ENCODE measurements at places on chromosomes 5 and 9.

DNA sequence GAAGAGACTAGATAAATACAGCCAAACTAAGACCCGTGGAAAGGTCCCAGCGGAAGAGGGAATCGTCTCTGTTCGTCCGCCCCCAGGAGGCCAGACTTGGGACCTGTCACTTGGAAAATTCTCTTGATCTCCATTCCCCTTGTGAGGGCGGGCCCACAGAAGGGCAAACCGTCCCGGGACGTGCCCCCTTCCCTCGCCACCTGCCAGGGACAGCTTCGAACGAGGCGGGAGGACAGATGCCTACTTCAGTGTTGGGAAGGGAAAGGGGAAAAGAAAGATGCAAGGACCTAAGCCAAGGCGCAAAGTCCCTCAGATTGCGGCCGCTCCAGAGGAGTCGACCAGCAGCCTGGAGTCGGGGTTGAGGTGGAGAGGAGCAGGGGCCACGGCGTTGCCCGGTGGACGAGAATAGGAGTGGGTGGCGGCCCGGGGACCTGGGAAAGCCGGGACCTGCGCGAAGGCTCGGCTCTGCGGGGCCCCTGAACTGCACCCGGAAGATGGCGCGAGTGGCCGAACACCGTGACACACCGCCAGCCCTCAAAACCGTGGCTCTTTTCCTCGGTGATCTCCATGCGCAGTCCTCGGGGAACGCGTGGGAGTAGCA lies 4.4 kb upstream of the EBF1 start:
- no peak for DNase-seq

DNA sequence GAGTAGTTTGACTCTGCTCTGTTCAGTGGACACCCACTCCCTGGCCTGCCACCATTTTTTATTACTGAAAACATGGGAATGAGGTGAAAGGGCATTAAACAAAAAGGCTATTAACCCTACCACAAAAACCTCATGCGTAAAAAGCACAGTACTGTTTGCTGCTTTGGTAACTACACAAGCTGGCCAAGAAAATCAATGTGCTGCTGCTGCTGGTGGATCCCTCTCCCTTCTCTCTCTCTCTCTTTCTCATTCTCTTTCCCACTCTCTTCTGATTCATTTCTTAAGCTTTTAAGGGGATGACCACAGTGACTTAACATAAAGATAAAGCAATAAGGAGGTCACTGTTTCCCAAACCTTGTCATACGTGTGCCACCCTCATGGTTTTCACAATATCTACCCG lies 183.2 kb upstream of the TBC1D2 start:
- no peak for DNase-seq

- no peak for DNase-seq
Measured at GRCh38 chr5:179120421-179120861, 60.3 kb downstream of the ZNF354C start.

- DNase-seq: no peak
Measured at GRCh38 chr5:167050568-167051401, 1240.7 kb upstream of the WWC1 start.

DNA sequence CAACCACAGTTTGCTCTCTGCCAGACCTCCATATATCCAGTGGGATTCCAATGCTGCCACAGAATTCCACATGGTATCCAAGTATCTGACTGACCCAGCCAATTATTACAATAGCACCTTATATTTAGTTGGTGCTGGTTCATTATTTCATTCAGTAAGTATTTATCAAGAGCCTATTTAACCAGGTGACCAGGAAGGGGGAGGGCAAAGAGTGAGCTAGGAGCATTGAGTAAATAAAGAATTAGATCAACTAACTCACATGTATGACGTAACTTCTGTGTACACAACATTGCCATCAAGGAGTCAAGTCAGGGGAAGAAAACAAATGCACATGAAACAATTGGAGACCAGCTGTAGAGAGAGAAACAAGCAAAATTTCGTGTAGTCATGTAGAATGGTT lies 207.1 kb upstream of the PAPPA start:
- DNase-seq: no peak

GRCh38 chr5:390623-391491 lies 52.1 kb upstream of the EXOC3 start:
- DNase-seq: no peak

DNA sequence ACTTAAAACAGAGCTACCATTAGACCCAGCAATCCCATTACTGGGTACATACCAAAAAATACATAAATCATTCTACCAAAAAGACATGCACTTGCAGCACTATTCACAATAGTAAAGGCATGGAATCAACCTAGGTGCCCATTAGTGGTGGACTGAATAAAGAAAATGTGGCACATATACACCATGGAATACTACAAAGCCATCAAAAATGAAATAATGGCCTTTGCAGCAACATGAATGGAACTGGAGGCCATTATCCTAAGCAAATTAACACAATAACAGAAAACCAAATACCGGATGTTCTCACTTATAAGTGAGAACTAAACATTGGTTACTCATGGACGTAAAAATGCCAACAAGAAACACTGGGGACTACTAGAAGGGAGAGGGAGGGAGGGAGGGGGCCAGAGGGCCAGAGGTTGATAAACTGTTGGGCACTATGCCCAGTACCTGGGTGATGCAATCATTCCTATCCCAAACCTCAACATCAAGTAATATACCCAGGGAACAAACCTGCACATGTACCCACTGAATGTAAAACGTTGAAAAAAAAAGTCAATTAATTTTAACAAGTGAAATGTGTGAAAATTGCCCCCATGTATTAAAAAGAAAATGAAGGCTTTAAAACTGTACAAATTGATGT lies 24.5 kb upstream of the GPR150 start:
- DNase-seq: no peak

- no peak for DNase-seq
Measured at GRCh38 chr9:131255676-131256197, 20.6 kb downstream of the FAM78A start.

GRCh38 chr9:29740518-29740917 lies 2167.2 kb upstream of the C9orf72 start:
- no peak for DNase-seq

GRCh38 chr9:126336736-126337325 lies 10.2 kb downstream of the MVB12B start:
- DNase-seq: no peak

DNA sequence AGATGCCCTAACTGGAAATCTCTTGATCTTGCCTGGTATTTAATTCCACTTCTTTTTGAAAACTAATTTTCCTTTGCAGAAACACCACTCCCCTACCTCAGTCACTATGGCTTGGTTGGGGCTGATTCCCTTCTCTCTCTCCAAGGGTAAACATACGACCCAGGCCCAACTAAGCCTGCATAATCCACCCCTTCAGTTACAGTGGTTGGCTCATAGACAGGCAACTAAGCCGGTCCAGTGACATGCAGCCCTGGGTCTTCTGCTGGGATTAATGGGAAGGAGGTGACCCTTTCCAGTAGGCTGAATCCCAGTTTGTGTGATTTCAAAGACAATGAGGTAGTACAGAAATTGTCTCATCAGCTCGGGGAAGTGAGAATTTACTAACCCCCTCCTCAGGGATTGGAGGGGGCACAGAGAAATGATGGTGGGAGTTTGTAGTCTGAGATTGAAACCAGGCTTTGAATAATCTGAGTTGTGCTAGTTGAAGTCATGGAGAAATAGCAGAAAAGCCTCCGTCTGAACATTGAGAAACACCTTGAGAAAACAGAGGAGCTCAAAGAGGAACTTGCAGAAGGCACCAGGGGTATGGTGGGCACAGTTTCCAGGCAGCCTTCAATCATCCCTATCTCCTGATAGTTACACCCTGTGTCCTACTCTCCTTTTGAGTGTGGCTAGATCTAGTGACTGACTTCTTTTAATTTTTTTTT lies 148.9 kb downstream of the GCNT1 start:
- no peak for DNase-seq

DNA sequence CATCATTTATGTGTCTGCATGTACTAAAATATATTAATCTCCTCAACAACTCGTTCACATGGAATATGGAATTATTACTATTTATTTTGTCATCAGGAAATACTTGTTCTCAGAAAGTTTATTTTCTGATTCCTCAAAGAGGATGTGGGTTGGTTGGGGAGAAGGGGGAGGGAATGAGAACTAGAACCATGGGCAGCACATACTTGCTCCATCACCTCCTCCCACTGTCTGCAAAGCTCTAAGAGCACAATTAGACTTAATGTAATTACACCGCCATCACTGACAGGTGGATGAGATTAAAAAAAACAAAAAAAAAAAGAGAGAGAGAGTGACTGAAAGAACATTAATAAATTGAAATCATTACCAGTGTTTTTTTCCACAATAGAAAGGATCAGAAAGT lies 98.2 kb downstream of the OXCT1 start:
- DNase-seq: no peak

DNA sequence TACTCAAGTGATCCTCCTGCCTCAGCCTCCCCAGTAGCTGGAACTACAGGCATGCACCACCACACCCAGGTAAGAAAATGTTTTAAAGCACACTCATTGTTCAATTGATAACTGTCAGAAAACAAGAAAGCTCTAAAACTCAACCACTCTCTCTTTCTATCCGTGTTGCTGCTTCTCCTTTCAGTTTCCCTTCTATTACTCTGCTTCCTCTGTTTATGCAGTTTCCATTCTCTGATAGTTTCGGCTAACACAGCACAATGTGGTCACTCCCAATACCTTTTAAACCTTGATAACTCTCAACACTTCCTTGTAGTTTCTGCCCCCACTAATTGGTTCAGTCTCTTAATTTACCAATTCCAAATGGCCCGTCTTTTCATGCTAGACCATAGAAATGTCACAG lies 59.2 kb upstream of the NR4A3 start:
- DNase-seq: no peak

- DNase-seq: no peak
Measured at GRCh38 chr5:79691007-79691406, 1.4 kb downstream of the CMYA5 start.

- DNase-seq: no peak
Measured at GRCh38 chr5:172773481-172774469, 2.8 kb upstream of the DUSP1 start.

DNA sequence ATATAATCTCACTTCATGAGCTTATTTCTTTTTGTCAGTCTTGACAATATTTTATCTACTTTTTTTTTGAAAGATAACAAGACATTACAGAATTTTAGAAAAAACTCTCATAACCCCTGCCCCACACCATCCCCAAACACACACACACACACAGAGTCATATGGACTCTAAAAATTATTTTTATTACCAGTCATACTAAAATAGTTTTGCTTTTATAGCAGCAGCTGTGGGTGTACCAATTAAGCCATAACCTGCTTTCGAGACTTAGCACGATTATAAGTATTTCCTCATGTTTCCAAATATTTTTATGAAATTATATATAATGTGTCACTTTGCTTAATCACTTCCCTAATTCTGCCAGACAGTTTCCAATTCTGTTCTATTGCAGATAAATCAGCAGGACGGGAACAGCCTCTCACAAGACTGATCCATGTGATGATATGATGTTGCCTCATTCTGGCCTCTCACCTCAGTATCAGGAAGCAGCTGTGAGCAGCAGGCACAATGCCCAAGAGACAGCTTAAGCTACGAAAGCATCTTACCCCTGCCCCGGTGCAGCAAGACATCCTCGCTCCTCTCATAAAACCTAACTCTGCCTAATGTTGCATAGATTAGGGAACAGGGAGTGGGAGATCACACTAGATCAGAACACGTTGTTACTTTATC lies 7.0 kb downstream of the PDCL start:
- no peak for DNase-seq

DNA sequence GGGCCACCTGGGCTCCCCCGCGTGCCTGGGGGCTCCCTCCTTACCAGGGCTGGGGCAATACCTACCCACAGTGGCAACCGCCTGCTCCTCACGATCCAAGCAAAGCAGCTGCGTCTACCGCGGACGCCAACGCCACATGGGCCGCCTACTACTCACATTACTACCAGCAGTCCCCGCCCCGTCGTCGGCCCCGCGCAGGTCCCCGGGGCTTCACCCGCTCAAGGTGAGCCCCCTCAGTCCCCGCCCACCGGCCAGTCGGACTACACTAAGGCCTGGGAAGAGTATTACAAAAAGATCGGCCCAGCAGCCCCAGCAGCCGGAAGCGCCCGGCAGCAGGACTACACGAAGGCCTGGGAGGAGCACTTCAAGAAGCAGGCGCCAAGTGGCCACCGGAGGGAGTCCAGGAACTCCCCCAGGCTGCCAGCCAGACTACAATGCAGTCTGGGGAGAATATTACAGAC lies 106.0 kb upstream of the MTAP start:
- DNase-seq: no peak

- no peak for DNase-seq
Measured at GRCh38 chr9:70170151-70170790, 88.5 kb upstream of the SMC5 start.

DNA sequence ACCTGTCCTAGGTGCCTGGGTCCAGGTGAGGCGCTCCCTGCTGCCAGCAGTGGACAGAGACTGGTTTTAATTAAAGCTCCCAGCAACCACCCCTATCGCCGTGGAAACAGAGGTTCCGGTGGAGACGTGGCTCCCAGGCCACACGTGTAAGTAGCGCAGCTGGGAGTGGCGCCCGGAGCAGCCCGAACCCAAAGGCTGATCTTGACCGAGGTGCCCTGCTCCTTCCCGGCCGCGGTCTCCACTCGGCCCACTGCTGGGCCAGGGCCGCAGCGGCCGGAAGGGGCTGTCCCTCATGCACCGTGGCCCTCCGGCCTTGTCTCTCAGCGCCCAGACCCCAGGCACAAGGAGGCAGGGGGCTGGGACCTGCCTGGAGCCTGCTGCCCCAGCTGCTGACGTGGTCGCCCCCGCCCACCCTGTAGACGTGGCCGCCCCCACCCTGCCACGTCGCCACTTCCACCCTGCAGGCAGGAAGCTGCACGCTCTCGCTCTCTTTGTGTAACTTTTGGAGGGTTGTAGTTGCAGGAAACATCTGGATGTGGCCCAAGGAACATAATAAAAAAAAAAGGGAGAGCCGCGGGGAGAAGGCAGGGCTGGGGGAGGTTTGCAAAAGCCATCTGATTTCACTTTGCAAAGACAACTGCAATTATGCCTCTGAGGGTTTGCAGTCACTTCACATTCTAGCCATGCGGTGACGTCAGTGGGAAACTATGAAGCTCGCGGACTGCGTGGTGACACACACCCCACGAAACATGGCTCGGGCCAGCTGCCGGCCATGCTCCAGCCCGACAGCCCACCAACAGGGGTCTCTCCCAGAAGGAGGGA lies 129.9 kb downstream of the RXRA start:
- DNase-seq: peak; percentile 49

- no peak for DNase-seq
Measured at GRCh38 chr5:65213921-65214525, 267.7 kb downstream of the ADAMTS6 start.

DNA sequence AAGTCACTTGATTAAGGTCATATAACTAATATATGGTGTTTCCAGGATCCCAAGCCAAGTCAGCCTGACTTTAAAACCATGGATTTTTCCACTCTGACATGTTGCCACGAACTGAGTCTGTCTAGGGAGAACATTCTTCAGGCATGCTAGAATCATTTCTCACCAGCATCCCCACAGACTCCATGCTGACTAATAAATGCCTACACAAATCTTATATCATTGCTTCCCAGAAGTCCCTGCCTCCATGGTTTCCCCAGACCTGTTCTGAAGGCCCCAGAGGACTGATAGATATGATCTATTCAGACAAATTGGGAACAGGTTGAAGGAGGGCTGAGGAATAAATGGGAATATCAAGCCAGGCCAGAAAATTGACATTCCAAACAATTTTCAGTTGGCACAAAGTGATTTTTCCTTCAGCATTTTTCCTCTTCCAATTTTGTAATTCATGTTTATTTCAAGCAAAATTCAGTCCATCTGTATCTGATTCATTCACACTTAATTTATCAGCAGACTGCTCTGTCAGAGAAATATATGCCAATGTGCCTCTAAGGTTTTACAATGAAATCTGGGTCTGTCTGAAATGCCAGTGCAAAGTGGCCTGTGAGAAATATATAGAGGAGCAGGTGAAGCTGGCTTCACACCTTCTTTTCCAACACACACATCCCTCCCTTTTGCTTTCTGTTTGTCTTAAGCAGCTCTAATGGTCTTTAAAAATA lies 413.6 kb upstream of the TNC start:
- DNase-seq: no peak
